NCI-H446 treated with DMSO at 0.1 percent for 48 hours (cell line): ENCODE measurements at places on chromosomes 13 and 19.

DNA sequence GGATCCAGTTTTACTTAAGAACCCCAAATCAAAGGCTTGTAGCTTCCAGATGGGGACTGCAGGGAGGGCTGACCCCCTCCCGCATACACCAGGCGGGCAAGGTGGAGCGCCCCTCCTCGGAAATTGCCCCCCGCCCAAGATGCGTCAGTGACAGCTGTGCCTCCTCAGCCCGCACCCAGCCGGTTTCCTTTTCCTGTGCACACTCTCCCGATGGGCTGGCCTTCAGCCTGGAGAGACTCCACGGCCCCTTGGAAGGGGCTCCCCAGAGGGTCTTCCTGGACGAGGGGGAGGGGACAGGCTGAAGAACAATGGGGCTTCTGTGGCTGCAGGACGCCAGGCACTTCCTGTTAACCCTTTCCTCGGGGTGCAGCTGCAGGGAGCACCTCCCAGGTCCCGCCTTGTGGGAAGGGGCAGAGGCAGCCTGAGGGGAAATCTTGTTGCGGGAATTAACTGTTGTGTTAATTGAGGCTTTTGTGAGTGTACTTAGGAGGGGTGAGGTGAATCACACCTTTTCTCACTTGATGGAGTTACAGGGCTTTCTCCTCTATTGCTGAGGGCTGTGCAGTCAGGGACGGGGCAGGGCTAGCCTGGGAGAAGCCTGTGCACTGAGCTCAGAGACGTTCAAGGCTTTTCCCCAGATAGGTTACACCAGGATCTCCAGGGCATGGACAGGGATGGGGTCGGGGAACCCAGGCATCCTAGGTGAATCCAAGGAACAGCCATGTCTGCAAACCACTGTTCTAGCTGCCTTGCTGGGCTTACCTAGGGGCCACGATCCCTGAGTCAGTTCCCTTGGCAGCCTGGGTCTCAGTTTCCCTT is 14.3 kb downstream of the IER2 start:
- no peak for DNase-seq

DNA sequence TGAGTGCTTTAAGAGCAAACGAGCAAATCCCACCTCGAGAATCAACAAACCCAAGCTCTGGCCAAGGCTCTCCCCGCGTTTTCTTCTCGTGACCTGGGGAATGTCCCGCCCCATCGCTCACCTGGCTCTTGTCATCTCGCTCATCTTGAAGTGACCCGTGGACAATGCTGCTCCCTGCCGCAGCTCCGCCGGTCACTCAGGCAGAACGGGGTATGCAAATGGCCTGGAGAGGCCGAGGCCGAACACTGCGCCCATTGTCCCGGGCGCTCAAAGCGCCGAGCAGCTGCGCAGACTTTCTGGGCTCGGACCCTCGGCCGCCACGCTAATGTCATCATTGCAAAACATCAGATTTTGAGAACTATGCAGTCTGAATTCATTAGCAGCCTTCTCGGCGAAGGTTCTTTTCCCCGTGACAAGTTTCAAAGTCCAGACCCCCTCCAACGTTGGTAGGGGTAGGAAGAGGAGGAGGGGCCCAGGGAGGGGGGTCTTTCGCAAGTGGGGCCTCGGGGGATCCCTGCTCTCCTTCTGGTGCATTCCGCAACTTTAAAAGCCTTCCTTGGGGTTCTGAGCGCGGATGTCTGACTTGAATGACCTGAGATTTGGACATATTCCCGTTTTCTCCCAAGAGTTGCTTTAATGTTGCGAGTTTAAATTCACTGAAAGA is 39.7 kb downstream of the SOX1 start:
- no peak for DNase-seq

DNA sequence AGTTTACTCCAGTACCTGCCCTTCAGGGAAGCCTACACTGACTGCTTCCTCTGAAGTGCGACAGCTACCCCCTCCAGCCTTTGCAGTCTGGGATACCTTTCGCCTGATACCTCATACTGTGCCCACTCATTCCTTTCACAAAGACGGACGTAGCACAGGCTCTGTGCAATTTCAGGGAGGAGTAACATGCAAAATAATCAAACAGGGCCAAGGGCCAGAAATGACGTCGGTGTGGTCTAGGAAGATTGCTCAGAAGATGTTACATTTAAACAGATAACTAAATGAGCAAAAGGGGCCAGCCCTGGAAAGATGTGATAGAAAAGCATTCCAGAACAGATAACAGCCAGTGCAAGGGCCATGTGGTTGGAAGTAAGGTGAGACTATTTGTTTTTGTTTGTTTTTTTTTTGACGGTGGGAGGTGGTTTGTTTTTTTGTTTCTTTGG is 6.6 kb upstream of the DDX39A start:
- DNase-seq, result no peak

GRCh38 chr13:20344836-20345490 is 112.8 kb upstream of the GJB6 start:
- DNase-seq, result no peak

- DNase-seq, result no peak
Observed at GRCh38 chr13:88118952-88119351, 447.8 kb downstream of the SLITRK5 start.

- no peak for DNase-seq
Observed at GRCh38 chr19:17292301-17293074, 10.7 kb downstream of the ABHD8 start.

DNA sequence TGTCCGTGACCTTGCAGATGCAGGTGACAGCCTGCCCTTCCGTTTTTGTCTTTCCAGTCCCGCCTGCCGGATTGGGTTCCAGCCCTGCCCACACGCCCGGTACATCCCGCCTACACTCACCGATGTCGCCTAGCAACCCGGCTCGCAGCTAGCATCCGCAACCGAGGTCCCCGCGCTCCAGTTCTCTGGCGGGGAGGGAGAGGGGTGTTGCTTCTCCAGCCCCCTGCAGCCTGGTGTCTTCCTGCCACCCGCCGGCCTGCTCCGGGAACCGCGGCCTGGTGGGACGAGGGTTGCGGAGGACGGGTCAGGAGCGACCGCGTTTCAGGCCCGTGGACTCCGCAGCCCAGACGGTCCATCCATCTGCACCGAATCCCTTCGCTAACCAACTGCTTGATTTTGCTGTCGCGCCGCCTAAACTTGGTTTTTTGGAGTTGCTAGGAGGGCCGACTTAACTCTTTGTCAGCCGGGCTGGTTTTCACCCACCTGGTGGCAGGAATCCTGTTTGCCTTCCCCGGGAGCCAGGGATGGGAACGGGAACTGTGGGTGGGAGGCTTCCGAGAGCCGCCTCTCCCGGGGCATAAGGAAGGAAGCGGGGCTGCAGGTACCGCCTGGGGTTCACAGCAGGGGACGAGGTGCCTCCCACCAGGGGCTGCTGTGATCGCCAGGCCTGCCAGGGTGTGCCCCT is 15.4 kb upstream of the MATK start:
- no peak for DNase-seq

DNA sequence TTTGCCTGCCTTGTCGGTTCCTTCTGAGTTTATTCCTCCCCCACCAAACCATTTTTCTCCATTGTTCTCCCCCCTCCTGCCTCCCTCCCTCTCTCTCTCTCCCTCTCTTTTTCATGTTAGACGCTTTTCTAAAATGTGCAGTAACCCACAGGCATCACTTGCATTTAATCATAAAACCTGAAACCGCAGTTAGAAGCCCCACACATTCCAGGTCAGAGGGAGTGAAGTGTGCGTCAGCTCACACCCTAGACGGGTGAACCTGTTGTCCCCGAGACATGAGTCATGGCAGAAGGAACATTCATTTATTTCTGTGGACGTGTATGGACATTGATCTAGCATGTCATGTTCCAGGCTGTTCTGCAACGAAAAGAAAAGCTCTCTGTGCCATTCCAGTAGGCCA is 19.9 kb downstream of the ONECUT3 start:
- no peak for DNase-seq

GRCh38 chr19:2355168-2356035 is 4.7 kb upstream of the TMPRSS9 start:
- DNase-seq, result no peak

DNA sequence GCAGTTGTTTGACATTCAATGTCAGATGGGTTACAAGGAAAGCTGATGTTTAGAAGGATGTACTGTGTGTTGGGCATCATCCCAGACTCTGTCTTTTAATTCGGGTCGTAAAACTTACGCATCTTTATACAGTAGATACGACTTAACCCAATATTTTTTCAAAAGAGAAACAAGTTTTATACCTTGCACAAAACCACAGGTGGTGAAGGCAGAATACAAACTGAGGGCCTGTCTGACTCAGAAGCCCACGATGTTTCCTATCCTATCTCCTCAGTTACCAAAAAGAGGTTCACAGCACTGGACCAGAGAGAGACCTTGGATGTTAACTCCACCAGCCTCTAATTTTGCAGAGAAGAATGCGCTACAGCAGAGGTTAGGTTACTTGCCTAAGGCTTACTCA is 477.0 kb downstream of the FOXO1 start:
- no peak for DNase-seq

- no peak for DNase-seq
Observed at GRCh38 chr13:94411747-94412146, 67.7 kb downstream of the DCT start.

- DNase-seq, result no peak
Observed at GRCh38 chr19:54574051-54574450, 461 bp downstream of the LILRA2 start.

- peak; percentile 47 for DNase-seq
Observed at GRCh38 chr19:44570984-44571684, 41.7 kb upstream of the CEACAM20 start.

- no peak for DNase-seq
Observed at GRCh38 chr13:24887759-24888158, 123.8 kb downstream of the RNF17 start.

DNA sequence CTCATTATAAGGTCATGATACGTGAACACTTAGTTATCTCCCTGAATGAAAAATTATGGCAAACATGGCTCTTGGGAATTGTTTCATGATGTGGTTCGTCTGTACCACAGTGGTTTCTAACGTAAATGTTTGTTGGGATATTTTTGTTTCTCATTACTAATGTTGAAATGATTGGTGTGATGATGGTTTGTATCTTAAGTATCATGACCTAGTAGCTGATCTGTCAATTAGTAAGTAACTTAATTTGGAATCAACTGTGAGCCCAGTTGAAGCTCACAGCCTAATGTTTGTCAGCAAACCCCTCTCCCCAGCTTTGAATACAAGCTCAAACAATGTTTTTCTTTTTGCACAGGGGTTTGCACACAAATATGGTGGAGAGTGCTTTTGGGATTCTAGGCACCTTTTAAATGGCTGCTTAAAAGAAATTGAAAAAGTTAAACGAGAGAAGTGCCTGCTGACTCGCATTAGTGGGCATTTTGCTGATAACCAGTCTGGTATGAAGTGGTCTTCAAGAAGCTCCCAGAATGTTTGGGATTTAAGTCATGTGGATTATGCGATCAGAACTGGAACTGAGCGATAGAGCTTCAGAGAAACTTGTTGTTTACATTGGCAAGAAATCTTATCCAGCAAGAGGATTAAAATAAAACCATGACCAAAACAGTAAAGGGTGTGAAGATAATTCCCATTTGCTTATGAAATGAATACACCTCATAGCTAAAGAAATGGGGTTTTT is 68.2 kb downstream of the LMO7 start:
- no peak for DNase-seq

GRCh38 chr13:33751151-33751550 is 66.8 kb upstream of the RFC3 start:
- no peak for DNase-seq

- DNase-seq, result no peak
Observed at GRCh38 chr13:99418843-99419140, 82.5 kb upstream of the TM9SF2 start.

GRCh38 chr19:5006821-5007220 is 37.9 kb downstream of the KDM4B start:
- DNase-seq, result no peak

- no peak for DNase-seq
Observed at GRCh38 chr19:50661766-50662650, 12.8 kb downstream of the C19orf81 start.

DNA sequence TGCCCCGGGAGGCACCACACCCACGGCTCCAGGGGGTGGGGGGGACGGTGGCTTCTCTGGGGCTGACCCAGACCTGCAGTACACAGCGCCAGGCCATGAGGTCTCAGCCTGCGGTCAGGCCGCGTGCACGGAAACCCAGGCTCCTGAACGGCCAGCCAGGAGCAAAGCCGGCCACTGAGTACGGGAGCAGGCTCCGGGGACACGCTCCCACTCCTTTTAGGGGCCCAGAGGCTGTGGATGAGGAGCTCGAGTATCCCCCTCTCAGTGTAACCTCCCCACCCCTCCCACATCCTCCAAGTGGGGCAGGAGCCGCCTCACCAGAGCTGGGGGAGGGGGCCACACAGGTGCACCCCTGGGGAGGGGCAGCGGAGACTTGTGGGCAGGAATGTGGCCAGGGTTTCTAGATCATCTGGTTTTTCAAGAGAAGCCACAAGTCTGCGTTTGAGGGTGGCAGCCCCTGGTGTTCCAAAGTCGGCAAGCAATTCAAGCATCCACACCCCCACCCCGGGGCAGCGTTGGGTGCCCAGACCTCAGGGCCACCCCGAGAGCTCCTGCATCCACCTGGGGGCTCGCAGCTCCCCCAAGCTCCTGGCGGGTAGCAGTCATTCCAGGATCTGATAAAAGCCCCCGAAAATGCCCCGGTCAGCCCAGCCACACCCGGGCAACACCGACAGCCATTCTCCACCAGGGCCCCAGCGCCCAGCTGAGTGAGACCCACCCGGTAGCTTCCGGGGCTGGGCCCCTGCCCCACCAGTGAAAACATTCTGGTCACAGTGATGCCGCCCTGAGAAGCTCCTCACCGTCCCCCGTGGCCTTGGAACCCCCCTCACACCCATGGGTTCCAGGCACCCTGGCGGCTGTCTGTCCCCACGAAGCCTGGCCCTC is 6.1 kb downstream of the SBNO2 start:
- no peak for DNase-seq

GRCh38 chr13:25966086-25966485 is 85.7 kb downstream of the SHISA2 start:
- DNase-seq, result no peak
